ENCODE measurements at places on chromosomes 7 and 10. TPM values are rescaled to one million over a fixed set of nuclear protein-coding genes. Genes with fewer than 3 reads are reported as not detected.

- H3K27ac ChIP-seq = peak overlapping the region; percentile 91
- DNase-seq = no peak
- peaks cover 2% of the 10 kb centered on the region for H3K36me3 ChIP-seq
- peaks cover 68% of the 10 kb centered on the region for H3K4me1 ChIP-seq
Measured at GRCh38 chr7:91079487-91079886, 184.7 kb upstream of the FZD1 start.

DNA sequence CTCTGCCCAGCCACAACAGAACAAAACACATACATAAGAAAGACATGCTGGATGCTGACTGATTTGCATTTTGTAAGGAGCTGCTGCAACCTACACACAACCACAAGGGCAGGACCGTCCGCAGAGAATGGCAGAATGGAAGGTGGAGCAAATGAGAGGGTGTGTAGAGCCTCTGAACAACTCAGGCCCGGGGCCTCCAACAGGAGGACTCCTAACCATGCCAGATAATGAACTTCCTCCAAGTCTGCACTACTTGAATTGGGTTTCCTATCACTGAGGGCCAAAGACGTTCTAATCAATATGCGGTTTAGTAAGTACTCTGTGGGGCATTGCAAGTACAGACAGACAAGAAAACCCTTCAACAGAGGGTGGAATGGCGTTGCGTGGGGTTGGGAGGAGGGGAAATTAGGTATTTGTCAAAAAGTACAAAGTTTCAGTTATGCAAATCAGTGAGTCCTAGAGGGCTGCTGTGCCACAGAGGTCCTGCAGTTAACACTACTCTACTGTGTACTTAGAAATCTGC is 14.6 kb downstream of the VOPP1 start:
- peaks cover 2% of the 10 kb centered on the region for H3K36me3 ChIP-seq
- DNase-seq = no peak
- H3K27ac ChIP-seq = no peak overlapping the region
- no peaks in the 10 kb centered on the region for H3K27me3 ChIP-seq
- no peak overlapping the region for H3K4me3 ChIP-seq
- peaks cover 46% of the 10 kb centered on the region for H3K4me1 ChIP-seq

DNA sequence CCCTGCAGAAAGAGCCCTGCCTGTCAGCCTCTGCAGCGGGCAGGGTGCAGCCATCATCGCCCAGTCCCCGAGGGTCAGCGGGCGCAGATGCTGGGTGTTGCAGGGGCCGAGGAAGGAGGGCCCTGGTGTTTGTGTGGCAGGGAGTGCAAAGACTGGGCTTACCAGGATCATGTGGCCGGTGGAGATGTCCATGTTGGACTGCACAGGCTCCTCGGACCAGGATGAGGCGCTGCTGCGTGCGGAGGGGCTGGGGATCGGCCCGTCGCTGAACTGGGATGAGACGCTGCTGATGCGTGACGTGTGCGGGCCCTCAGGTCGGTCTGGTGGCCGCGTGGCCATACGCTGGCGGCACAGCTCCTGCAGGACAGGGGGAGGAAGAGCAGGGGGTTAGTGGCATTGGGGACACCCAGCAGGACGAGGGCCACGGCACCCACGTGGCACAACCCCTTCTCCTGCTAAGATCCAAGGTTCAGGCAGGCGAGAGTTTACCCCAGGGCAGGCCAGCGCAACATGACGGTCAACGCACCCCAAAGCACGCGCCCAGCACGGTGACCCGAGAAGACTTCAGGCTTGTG is 319.5 kb downstream of the DNAJB6 start:
- no peak overlapping the region for H3K27ac ChIP-seq
- H3K36me3 ChIP-seq = no peaks in the 10 kb centered on the region
- no peaks in the 10 kb centered on the region for H3K4me1 ChIP-seq
- DNase-seq = peak; percentile 90
- peaks cover 3% of the 10 kb centered on the region for H3K27me3 ChIP-seq

DNA sequence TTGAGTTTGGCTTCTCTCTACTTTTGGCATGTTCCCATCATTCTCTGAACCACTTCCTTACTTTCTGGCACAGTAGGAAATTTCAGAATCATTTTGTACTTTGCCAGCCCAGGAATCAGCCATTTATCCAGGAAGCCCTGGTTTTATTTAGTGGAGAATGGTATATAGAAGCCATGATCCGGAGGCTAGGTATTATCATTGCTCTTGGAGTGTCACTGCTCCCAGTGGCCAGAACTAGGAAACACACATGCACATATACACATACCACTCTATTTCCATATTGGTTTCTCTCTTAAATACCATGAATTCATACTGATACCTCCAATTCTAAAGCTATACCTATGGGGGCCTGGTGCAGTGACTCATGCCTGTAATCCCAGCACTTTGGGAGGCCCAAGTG is 36.3 kb downstream of the SUFU start:
- no peaks in the 10 kb centered on the region for H3K27me3 ChIP-seq
- H3K27ac ChIP-seq = no peak overlapping the region
- H3K36me3 ChIP-seq = no peaks in the 10 kb centered on the region
- no peak overlapping the region for H3K4me3 ChIP-seq
- no peak for DNase-seq

KCND2 gene
- not detected for total RNA-seq

CCDC3 gene
- 32.4 TPM for total RNA-seq
